ENCODE measurements at places on chromosomes 3 and 15. TPM values are rescaled to one million over a fixed set of nuclear protein-coding genes. Genes with fewer than 3 reads are reported as not detected.

- H3K36me3 ChIP-seq = no peaks in the 10 kb centered on the region
- H3K27ac ChIP-seq = peak overlapping the region; percentile 45
- no peak for DNase-seq
- no peaks in the 10 kb centered on the region for H3K27me3 ChIP-seq
Measured at GRCh38 chr3:171936191-171936841, 93.2 kb downstream of the TMEM212 start.

- DNase-seq = no peak
- no peak overlapping the region for H3K27ac ChIP-seq
- no peak overlapping the region for H3K4me3 ChIP-seq
Measured at GRCh38 chr15:39285663-39286062, 295.2 kb upstream of the THBS1 start.

IL17RE gene
- total RNA-seq = 0.89 TPM

- no peak overlapping the region for H3K27ac ChIP-seq
- no peak overlapping the region for H3K4me3 ChIP-seq
- H3K4me1 ChIP-seq = no peaks in the 10 kb centered on the region
- DNase-seq = peak; percentile 21
- peaks cover 24% of the 10 kb centered on the region for H3K27me3 ChIP-seq
Measured at GRCh38 chr3:40185029-40185695, 124.3 kb upstream of the EIF1B start.

GRCh38 chr3:2976212-2976611 lies 134.0 kb downstream of the IL5RA start:
- H3K4me3 ChIP-seq = no peak overlapping the region
- no peak overlapping the region for H3K27ac ChIP-seq
- no peaks in the 10 kb centered on the region for H3K36me3 ChIP-seq

- peak overlapping the region; percentile 87 for H3K27ac ChIP-seq
- H3K36me3 ChIP-seq = no peaks in the 10 kb centered on the region
- peak overlapping the region; percentile 90 for H3K4me3 ChIP-seq
- peaks cover 2% of the 10 kb centered on the region for H3K27me3 ChIP-seq
Measured at GRCh38 chr15:83282776-83283137, 1.7 kb downstream of the BNC1 start.

DNA sequence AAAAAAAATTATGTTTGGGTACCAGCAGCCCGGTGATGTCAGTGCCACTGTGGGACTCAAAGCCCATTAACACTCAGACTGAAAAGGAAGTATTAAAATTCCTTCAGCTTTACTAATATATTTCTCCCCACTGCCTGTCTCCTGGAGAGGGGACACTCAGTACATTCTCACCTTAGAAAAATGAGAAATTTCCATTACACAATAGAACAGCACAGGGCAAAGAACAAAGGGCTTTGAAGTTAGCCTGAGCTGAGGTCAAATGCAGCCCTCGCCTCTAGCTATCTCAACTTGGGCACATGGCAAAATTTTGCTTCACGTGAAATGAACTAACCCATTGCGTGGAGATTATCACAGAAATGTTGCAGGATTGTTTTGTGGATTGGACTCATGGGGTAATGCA lies 80.8 kb downstream of the RARB start:
- peaks cover 6% of the 10 kb centered on the region for H3K36me3 ChIP-seq
- H3K4me1 ChIP-seq = peaks cover 42% of the 10 kb centered on the region
- H3K27me3 ChIP-seq = no peaks in the 10 kb centered on the region
